Body of pancreas (tissue), 4 donors: ENCODE measurements at places on chromosomes 11 and 22. TPM values are rescaled to one million over a fixed set of nuclear protein-coding genes. Genes with fewer than 3 reads are reported as not detected.

DNA sequence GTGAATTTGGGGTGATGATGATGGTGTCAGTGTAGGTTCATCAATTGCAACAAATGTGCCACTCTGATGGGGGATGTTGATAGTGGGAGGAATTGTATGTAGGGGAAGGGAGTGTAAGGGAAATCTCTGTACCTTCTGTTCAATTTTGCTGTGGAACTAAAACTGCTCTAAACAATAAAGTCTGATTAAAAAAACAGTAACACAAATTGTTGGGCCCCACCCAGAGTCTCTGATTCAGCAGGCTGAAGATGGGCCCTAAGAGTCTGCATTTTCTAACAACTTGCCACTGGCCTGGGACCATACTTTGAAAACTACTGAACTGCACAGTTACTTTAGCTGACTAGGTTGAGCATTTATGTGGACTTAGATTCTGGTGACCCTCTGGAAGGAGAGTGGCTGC, 113.2 kb downstream of the ATG16L2 start:
- no peak for DNase-seq

DNA sequence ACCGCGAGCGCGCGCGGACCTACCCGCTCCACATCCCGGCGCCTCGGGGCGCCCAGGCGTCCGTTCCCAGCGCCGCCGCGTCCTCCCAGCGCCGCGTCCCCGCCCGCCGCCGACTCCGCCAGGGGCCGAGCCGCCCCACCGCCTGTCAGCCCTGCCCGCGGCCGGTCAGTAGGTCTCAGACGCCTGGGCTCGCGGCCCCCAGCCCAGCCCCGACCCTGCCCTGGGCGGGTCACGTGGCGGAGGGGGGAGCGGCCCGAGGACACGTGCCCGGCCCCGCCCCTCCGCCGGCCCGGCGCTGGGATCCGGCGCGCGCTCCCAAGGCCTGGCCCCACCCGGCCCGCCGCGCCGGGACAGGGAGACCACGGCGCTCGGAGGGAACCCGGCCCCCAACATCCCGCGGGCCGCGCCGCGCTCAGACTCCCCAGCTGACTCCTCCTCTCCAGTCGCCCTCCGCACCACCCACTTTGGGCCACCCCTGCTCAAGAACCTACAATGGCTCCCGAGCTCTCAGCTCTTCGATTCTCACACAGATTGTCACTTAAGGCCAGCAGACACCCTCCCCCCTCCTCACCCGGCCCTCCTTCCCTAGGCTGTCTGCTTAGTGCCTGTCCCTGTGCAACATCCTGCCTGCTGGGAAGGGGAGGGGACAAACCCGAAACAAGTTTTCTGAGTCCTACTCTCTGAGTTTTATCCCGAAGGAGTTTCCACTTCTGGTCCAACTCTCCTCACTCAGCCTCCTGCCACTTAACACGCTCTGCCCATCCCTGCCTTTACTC, at the start of gene RAB3IL1:
TSS of gene RAB3IL1 (minus strand) at position 233 of the 776 bp plus-strand sequence. CDS start at position 34, 199 bp downstream.
- no peak for DNase-seq

DNA sequence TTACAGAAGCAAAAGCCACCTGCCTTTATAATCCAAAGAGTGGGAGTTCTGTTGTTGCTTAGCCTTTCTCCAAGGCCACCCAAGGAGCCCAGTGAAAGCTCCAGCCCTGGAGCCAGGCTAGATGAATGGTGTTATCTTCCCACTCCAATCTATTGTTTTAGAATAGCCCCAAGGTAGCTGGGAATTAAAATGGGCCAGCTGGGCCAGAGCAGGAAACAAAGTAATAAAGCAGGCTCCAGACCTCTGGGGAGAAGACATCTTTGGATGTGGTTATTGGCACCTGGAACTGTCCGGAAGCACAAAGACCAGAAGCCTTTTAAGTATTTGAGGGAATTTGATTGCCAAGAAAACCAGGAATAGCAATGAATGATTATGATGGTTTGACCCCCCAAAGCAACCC, 8.8 kb downstream of the C11orf96 start:
- no peak for DNase-seq

GRCh38 chr11:118625036-118625690, 17.7 kb downstream of the PHLDB1 start:
- no peak for DNase-seq

GRCh38 chr11:47986219-47986618, 5.9 kb downstream of the PTPRJ start:
- no peak for DNase-seq

DNA sequence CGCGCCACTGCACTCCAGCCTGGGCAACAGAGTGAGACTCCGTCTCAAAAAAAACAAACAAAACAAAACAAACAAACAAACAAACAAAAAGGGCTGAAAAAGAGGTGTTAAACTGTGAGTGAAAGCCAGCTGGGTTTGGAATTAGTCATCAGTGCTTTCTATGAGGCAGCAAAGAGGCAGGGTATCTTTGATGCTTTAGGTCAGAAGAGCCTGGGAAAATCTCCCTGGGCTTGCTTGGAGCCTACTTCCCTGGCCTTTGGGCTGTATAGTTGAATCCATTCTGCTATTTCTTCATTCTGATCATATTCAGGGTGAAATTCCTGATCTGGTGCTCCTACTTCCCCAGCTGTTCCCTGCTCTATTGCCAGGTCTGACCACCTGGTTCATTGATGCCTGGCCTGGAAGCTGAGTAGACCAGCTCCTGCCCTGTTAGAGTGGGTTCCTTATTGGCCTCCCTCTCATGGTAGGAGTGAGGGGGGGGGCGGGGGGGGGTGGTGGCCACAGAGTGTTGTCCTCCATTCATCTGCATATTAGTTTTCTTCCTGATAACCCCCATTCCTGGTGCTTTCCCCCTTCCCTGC, 65.6 kb downstream of the INSC start:
- no peak for DNase-seq

Gene KREMEN1
- 7.3 TPM for total RNA-seq

DNA sequence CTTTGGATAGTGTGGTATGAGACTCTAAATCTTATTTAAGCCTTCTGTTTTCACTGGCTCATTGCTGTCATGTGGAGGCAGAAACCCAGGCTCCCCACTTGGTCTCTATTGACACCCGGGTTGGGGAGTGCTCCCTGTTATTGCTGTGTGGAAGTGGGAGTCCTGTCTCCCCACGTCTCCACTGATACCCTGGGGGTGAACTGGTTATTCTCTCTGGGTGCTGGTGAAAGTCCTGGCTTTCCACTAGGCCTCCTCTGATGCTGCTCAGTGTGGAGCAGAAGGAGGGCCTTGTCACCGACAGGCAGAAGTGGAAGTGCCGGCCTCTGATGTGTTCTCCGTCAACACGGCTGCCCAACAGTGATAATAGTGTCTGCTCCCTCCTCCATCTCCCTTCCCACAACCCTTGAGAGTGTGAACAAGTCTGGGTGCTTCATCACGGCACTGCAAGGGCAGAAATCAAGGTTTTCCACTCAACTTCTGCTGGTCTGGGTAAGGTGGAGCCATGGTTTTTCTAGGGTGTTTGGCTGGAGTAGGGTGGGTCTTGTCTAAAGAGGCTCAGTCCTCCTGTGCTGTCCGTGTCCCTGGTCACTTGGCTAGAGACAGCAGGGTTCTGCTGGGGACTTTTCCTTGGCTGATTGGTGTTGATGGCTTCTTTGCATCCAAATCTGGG, 240.7 kb upstream of the B3GAT1 start:
- no peak for DNase-seq

Gene P2RY6
- total RNA-seq, result not detected

GRCh38 chr22:24968066-24968561, 15.6 kb downstream of the KIAA1671 start:
- DNase-seq, result no peak

Gene OPCML
- under 0.01 TPM for total RNA-seq

Gene E2F8
- total RNA-seq, result not detected

GRCh38 chr22:45532235-45532631, 29.6 kb downstream of the FBLN1 start:
- no peak for DNase-seq

Gene MMP13
- not detected for total RNA-seq

Gene OR51I1
- not detected for total RNA-seq

- no peak for DNase-seq
These were observed 5.8 kb upstream of the SLC43A3 start for GRCh38 chr11:57432714-57433163.

Gene DDX25
- total RNA-seq, result 0.26 TPM

DNA sequence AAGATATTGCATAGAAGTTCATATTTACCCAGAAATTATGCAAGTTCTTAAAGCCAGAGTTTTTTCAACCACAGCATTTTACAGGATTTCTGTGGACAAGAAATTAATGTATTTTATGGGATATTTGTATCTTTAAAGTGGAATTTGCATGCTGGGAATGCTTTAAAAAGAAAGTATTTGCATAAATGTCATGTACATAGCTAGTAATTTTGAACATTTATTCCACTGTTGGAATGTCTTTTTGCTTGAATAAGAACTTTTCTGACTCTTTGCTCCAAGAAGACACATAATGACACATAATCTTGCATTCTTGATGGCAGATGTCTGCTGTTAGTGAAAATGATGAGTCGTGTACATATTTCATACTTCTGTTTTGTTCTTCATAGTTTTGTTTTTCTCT, 66.6 kb downstream of the ATXN10 start:
- DNase-seq, result no peak

- peak; percentile 31 for DNase-seq
These were observed 9.1 kb upstream of the MN1 start for GRCh38 chr22:27810609-27811151.

- DNase-seq, result no peak
These were observed 91.4 kb downstream of the JRKL start for GRCh38 chr11:96481204-96481603.

Gene A4GALT
- total RNA-seq, result 3.1 TPM

Gene P2RY2
- total RNA-seq, result 2.0 TPM
